ENCODE measurements at places on chromosomes 12 and 14. TPM values are rescaled to one million over a fixed set of nuclear protein-coding genes. Genes with fewer than 3 reads are reported as not detected.

The DLGAP5 gene
- total RNA-seq = 11.0 TPM

The LMNTD1 gene
- 0.13 TPM for total RNA-seq

The GZMB gene
- not detected for total RNA-seq

The SALL2 gene
- total RNA-seq = 2.7 TPM

- no peak for DNase-seq
Observed at GRCh38 chr12:54138219-54138618, 50.6 kb downstream of the SMUG1 start.

DNA sequence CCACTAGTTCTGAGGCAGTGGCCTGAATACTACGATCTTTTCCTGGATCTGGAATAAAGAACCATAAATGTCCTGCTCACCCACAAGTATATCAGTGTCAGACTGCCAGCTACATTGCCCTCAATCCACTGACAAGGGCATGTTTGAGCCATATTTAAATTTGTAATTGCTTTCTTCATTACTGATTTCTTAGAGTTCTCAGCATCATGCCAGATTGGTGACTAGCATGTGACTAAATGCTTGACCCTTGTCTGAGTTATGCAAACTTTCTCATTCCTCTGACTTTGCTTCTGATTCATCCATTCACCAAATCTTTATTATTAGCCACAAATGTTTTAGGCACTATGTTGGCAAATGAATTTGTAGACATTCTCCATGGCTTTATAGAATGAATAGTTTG is 143.6 kb upstream of the SLC16A7 start:
- DNase-seq = peak; percentile 93

Measured in GM23248 (cell line).